T-helper 17 cell (primary cell): ENCODE measurements at places on chromosomes 12 and 14.

DNA sequence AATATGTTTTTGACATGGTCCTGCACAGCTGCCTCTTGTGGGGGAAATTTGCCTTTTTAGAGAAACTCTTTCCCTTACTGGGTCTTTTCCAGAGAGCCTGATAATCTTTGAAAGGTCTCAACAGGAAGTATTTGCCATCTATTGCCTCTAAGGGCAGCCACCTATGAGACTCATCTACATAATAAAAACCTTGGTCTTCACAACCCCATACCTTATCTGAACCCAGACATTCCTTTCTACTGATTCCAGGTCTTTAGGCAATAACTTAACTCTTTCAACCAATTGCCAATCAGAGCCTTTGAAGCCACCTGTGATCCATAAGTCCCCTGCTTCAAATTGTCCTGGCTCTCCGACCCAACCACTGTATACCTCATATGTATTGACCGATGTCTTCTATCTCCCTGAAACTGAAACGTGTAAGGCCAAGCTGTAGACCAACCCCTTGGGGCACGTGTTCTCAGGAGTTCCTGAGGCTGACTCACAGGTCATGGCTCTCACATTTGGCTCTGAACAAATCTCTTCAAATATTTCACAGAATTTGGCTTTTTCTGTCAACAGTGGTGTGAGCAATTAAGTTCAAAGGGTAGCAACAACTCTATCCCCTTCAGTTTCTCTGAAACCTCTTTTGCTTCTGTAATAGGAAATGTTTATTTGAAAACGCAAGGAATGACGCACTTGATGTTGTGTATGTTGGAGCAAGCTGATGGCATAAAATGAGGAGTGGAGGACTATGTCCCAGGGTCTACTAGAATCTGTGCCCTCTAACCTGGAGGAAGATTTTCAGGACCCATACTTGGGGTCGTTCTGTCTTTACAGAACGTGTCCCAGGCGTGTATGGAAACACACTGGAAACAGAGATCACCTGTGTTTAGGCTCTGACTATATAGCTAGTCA, 49.2 kb upstream of the EIF5 start:
- DNase-seq: no peak

DNA sequence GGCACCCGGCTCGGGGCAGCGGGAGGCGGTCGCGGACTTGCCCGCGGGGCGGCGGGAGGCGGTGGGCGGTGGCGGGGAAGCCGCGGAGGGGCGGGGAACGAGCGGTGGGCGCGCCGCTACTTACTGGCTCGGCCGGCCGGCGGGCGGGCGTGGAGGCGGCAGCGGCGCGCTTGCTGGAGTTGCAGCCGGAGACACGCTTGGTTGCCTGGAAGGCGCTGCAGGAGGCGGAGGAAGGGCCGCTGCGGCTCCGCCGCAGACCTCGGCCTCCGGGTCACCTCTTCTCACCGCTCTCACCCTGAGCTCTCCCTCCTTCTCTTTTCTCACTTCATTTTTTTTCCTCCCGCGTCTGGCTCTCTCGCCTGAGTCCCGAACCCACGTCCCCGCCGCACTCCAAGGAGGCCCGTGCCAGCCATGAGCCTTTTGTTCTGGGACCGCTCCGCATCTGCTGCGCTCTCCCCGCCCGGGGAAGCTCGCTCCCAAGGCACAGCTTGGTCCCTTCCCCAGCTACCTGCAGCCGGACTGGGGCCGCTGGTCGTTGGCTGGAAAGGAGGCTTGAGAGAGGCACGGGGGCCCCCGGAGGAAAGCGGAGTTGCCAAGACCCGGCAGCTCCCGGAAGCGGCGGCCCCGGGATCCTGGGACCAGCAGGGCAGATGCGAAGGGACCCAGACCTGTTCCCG, 592 bp upstream of the KCNK10 start:
- no peak for DNase-seq

DNA sequence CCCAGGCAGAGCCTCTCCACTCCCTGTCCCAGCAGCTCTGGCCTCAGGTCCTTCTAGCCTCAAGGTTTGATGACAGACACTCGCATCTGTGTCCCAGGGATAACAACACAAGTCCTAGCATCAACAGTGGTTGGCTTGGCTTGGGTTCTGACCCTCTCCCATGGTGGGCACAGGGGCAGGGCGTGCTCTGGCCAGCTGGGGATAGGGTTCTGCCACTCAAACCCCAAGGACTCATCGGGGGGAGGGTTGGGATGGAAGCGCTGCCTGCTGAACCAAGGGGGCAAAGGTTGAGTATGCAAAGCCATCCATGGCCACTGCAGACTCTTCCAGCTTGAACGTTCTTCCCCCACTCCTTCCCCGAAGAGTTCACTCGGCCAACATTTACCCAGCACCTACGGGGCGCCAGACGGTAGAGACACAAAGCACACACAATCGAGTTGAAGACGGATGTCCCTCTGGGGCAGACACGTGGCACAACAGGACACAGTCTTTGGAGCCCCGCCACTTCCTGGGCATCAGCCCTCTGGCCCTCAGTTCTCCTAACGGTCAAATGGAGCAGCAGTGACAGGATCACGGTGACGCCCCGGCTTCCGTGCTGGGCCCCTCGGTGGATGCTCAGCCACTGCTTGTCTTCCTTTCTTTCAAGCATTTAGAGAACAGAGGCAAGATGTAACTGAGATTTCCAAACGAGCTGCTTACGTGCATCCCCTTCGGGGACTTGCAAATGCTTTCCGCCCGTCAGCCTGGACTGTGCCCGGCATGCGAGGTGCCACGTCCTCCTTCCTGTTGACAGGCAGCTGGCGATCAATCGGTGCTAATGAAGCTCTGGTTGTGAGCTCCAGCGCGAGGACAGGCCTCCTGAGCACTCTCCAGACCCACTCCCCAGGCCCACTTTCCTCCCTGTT, 42.6 kb downstream of the DLK1 start:
- DNase-seq: no peak

GRCh38 chr12:75305412-75306332, 24.5 kb downstream of the CAPS2 start:
- no peak for DNase-seq

GRCh38 chr14:100677152-100677551, 49.5 kb upstream of the DLK1 start:
- DNase-seq: no peak

DNA sequence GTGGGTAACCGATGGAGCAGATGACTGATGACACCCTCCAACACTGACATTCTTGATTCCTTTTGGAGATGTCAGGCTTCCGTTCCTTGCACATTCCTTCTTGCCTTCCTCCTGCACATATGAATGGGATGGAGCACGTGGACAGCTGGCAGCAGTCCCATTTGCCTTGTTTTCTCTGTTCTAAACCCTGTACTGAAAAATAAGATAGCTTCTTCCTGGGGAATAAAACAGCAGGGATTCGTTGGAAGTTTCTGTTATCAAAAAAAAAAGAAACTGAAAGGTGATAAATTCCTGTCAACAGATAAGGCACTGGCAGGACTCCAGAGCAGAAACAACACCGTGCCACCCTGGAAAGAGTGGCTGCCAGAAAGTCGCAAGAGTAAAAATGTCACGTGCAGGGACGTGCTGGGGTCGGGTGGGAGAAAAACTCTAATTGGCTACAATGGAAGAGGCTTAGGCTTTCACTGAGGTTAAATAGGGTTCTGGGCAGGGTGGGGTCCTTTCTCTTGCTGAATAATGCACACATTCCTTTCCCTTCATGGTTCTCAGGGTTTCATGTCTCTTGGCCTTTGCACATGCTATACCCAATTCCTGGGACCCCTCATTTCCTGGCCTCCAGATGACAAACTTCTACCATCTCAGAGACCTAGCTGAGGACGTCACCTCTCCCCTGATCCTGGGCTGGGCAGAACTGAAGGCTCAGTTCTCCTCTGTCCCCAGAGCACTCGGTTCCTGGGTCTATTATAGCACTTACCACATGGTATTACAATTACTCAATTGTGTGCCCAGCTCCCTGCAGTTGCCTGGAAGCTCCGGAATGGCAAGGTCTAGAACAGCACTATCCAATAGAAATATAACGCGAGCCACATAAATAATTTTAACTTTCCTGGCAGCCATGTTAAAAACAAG, 7.0 kb upstream of the NUAK1 start:
- DNase-seq: no peak

- DNase-seq: no peak
Measured at GRCh38 chr12:130288691-130289090, 49.0 kb upstream of the PIWIL1 start.

DNA sequence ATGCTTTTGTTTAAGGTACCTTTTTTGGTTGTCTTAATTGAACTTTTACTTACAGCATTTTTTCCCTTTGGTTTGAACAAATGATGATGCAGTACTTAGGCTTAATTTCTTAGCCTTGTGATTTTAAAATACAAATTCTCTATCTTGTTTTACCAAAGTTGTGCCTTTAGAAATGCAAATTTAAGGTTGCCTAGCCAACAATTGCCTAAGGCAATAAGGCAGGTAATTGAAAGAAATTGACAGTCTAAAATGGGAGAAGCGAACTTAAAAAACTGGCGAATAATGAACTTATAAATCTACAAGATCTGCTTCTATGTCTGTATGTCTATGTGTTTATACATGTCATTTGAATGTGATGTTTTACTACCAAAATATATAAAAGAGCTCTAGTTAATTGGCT, 23.6 kb upstream of the CD69 start:
- DNase-seq: no peak

DNA sequence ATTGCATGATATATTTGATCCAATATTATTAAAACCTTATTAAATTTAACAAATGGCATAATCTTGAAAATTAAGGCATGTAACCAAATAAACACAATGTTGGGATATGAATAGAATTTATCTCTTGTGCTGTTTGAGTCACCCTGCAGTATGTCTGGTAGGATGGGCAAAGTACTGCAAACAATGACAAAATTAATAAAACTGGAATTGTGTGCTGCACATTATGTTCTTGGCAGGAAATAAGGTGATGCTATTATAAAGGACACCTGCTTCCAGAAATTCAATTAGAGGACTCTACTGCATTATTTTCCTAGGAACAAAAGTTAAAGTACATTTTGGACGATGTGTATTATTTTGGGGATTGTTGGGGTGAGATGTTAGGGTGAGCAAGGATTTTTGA, 132.7 kb downstream of the PPFIA2 start:
- no peak for DNase-seq
